ENCODE measurements at places on chromosomes 2 and 18.
A peak's percentile ranks its signal among the peaks of the same experiment; 100 is the strongest.

DNA sequence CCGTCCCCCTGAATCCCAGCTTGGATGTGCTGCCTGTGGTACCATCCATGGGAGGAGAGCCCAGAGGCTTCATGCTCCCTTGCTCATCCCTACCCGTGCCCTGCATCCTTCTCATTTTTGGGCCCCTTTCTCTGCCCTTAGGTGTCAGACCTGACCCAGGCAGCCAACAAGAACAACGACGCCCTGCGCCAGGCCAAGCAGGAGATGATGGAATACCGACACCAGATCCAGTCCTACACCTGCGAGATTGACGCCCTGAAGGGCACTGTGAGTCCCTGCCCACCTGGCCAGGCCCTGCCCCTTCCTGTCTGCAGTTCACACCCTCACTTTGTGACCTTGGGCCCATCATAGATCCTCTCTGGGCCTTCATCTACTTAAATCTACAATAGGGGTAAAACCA lies 2.5 kb downstream of the DES start:
- no peak for DNase-seq

DNA sequence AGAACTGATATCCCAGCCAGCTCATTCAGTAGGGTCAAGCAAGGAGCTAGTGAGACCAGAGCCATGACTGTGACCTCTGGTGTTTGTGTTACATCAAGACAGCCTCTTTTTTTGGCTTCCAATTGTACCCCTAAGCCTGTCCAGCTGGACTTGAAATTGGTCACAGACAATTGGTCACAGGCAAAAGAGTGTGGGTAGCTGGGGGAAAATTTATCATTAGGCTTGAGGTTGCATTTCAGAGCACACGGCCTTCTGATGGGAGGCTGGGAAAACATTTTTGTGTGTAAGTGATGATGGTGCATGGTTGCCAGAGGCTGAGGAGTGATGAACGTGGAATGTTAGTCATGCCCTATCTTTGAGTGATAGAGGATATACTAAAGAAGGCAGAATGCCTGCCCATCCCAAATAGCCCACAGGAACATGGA lies 285.1 kb upstream of the SLC14A2 start:
- no peak for DNase-seq

GRCh38 chr2:108169982-108170625 lies 69.7 kb upstream of the SULT1C3 start:
- DNase-seq: peak; percentile 28

DNA sequence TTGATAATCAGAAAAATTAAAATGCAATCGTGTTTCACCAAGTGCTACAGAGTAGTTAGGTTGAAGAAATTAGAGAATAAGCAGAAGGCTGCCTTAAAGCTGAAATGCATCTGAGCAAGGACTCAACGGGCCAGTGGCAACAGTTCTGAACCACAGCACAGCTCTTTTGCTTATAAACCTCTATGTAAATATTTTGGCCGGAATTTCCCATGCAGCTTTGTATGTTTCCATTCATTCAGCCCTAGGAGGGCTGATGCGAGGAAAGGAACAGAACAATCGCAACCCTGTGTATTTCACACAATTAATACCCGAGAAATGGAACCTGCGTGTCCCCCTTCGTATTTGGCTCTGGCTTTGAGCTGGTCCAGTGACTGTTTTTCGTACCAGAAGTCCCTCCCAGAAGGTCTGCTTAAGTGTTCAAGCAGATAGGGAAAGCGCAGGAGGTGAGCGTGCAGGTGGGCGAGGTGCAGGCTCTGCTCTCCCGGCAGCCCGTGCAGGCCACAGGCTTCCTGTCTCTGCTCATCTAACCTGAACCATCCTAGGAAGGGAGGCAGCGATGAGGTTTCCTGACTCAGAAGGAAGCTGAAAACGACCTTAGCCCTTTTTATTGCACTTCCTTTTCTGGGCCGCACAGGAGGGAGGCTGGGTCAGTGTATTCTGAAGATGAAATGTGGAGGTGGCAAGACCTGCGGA lies 67.3 kb downstream of the ASB1 start:
- DNase-seq: peak; percentile 32

GRCh38 chr2:54360055-54360792 lies 95.9 kb upstream of the SPTBN1 start:
- no peak for DNase-seq

DNA sequence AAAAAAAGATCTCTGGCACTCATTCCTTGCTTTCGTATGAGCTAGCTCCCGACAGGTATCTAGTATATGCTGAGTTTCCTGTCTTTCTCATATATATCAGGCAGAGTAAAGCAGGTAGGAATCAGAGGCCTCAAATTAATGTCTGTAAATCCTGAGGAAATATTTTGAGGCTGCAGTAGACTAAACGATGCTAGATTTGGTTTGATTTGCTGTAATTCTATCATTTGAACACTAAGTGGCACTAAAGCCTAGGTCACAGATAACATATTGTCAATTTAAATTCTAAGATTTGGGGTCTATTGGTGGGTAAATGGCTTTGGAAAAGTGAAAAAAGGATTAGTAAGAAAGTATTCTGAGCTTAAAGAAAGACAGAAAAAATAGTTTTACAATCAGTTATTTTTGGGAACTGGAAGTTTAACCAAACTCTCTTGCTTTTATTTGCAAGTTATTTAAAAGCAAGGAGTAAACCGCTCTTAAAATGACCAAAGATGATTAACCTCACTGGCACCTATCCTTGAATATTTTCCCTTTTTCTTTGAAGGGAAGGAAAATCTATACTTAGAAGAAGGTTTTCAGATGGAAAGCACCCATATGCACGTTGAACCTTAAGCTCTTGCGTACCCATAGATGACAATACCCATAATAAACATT lies 37.6 kb upstream of the SLC4A10 start:
- DNase-seq: no peak

- no peak for DNase-seq
Observed at GRCh38 chr18:44668270-44668975, 12.3 kb upstream of the SETBP1 start.

- no peak for DNase-seq
Observed at GRCh38 chr18:3152294-3152693, 67.5 kb downstream of the MYOM1 start.

- no peak for DNase-seq
Observed at GRCh38 chr2:192230889-192231453, 36.2 kb upstream of the TMEFF2 start.

DNA sequence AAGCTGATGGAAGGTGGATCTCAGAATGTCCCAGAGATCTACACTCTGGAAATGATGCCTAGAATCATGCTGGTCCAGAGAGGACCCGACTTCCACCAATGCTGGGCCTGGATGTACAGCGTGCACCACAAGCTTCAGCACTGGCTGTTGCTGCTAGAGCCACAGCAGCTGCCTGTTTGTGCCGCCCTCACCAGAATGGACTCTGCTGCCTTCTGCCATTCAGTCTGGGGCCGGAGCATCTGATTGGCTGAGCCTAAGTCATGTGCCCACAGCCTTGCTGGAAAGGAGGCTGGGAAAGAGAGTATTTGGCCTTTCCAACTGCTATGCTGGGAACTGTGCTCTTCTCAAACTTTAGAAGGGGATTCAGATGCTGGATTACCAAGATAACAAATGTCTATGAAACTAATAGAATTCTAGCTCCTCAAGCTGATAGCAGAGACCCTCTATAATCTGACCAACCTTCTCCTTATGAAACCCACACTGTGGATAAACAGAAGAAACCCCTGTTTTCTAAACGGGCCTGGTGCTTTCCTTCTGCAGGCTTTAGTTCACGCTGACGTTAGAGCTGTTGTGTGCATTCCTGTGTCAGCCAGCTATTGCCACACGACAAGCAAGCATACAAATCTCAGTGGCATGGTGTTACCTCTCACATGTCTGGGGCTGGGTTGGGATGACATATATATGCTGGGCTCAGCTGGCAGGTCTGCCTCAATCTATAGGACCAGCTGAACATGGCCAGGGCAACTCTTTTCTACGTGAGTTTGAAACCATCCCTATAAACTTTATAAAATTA lies 4.1 kb upstream of the LOXHD1 start:
- DNase-seq: no peak

- DNase-seq: no peak
Observed at GRCh38 chr2:206935991-206936842, 3.1 kb upstream of the CPO start.

DNA sequence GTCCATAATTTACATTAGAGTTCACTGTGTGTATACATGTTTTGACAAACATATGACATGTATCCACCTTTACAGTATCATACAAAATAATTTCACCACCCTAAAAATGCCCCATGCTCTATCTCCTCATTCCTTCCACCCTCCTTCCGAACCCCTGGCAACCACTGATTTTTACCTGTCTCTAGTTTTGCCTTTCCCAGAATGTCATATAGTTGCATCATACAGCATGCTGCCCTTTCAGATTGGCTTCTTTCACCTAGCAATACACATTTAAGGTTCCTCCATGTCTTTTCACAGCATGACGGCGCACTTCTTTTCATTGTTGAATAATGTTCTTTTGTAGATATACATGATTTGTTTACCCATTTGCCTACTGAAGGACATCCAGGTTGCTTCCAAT lies 10.4 kb downstream of the LRPPRC start:
- DNase-seq: no peak

DNA sequence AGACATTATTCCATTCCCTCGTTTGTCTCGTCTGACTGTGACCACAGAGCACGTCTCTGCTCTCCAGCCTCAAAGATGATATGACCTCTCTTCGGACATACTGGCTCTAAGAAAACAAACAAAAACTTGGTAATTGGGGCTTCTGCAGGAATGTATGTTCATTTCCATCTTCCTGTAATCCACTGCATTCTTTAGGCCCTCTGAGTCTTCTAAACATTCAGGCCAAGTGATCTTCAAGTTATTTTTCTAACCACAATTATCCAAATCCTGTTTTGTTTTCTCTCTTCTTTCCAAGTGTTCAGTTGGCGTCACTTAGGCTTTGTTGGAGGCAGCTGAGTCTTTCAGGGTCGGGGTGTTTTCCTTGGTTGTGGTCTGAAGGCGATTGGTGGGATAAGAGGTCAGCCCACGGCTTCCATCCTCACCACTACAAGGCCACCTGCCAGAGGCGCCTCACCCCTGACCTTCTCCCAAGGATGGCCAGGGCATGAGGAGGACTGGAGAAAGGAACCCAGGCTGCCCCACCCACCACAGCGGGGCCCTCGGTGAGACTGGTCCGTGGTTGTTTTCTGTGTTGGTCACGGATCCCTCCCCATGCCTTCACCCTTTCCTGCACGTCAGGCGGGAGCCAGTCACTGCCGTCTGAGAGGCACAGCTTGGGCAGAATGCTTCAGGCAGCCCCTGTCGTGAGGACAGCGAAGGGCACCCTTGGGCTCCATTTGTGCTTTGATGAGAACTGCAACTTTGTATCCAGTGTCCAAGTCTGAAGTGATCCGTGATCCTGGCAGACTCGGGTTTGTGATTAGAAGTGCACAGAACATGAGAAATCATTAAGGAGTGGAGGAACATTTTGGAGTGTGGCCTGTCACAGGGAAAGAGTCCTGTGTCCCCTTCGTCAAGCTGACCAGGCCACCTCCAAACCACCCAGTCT lies 88.6 kb upstream of the FHL2 start:
- peak; percentile 95 for DNase-seq

DNA sequence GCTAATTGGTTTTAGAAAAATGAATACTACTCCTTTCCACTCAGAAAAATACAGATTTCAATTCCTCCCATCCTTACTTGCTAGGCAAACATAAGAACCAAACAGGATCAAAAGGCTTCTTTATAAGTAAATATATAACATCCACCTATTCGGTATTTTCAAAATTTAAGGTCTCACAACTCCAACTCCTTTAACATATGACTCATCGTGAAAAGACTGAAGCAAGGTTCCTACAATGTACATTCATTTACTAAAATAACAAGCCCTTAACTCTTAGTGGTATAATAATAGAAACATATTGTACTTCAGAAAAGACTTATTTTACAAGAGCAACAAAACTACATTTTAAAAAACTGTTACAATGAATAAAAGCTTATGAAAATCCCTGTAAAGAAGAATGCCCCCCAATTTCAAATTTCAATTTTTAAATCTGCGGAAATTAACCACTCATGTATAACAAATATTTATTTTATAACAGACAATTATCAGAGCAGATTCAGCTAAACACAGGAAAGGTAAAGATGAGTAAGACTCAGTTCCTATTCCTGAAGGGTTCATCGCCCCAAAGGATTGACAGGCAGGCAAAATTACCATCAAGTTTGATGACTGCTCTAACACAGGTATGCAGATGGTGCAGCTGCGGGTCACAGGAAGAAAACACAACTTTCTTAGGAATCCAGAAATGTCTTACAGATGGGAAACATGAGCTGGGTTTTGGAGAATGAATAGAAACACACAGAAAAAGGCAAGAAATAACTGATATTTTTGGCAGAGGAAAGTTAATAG lies 96.4 kb downstream of the COBLL1 start:
- DNase-seq: no peak

- DNase-seq: peak; percentile 67
Observed at GRCh38 chr2:165293440-165294420, 54.5 kb downstream of the SCN2A start.

DNA sequence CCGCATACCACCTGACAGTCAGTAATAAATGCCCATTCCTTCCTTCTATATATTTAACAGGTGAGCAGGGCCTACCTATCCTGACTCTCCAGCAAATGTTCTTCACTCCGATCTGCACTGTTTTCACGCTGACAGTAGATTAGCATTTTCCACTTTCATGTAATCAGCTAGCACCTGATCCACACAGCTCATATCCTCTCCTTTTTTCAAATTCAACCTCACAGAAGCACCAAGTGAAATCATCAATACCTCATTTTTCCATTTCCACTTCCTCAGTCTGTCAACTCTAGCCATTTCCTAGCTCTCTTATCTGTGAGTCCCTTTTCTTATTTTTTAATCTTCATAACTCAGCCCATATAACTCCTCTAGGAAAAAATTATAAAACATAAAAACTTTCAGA lies 402.8 kb downstream of the ZEB2 start:
- DNase-seq: no peak

- DNase-seq: no peak
Observed at GRCh38 chr2:62203459-62203858, 7.5 kb downstream of the B3GNT2 start.

DNA sequence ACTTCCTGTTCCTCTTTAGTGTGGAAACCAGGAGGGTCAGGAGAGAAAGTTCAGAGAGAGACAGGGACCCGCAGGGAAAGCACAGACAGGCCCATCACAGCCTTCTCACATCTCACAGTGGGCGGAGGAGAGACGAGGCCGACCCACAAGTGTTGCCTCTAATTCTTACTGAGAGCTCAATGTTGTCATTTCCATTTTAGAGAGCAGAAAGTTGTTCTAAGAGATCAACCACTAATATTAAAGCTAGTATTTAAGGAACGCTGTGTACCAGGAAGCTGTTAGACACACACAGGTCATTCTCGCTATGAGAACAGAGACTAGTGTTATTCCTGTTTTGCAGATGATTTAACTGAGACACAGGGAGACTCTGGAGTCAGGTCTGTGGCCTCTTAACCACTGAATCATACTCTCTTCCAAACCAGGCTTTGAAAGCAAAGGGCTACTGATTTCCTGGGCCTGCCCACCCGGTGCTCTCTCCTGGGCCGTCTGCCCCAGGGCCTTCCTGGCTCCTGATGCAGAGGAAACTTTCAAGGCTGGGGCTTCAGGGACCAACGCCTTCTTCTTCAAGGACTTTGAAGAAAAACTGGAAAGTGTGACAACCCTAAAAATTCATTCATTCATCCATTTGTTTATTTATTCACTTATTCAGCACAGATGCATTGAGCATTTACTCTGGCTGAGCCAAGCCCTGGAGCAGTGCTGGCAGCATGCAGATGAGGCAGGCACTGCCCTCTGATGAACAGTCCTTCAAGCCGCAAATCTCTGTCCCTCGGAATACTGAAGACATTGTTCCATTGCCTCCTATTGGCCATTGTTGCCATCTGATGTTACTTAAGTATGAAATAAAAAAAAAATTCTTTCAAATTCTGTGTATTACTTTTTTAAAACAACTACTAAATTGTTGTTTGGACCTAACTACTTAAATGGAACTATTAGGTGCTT lies 37.2 kb upstream of the BIN1 start:
- peak; percentile 15 for DNase-seq

GRCh38 chr18:55320424-55321264 lies 267.3 kb downstream of the TCF4 start:
- DNase-seq: no peak

All from SJSA1 (cell line).